Placental pericyte (primary cell): ENCODE measurements at places on chromosomes 5 and 9. TPM values are rescaled to one million over a fixed set of nuclear protein-coding genes. Genes with fewer than 3 reads are reported as not detected.

SPATA31D4 gene
- not detected in 2 replicates for total RNA-seq

ADAMTS13 gene
- 0.57 and 0.88 TPM in 2 replicates for total RNA-seq

SLC6A3 gene
- not detected in 2 replicates for total RNA-seq

KIF4B gene
- 0.14 TPM in 1 of 2 replicates, not detected in the other for total RNA-seq
